ENCODE measurements at places on chromosomes 12 and 14.

- DNase-seq = no peak
Measured at GRCh38 chr12:54412786-54413185, 6.3 kb downstream of the ITGA5 start.

DNA sequence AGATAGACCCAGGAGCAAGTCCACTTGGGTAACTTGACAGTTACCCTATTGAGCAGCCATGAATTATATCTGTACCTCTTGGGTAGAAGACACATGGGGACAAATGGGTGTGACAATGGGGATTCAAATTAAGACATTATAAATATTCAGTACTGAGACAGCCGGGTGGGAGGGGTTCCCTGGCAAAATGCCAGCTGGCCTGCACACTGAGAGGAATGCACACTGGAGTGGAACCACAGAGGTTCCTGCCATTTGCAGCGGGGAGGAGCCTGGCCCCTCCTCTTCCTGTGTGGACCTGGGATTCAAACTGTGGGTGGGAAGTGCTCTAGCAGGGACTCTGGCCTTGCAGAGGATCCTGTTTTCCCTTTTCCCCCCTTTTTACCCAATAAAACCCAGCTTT lies 118.7 kb upstream of the CDKN3 start:
- no peak for DNase-seq

DNA sequence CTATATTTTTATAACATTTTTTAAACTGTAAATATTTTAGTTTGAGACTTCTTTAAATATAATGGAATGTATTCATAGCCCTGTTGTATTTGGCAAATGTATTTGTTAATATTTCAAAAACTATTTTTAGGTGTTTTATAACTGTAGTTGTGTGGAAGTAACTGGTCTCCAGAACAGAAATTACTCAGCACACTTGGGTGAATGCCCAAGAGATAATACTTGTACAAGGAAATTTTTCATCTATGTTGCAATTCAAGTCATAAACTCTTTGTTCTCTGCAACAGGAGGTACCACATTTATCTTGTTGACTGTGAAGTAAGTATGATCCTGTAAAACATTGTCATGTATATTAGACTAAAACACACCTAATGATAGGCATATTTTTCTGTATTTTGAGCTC lies 72.8 kb downstream of the SLCO1B3 start:
- DNase-seq = no peak

GRCh38 chr12:112380663-112381405 lies 1.4 kb downstream of the HECTD4 start:
- no peak for DNase-seq

- no peak for DNase-seq
Measured at GRCh38 chr12:63882844-63883243, 38.3 kb downstream of the SRGAP1 start.

GRCh38 chr12:5525783-5526367 lies 94.0 kb downstream of the NTF3 start:
- DNase-seq = no peak

DNA sequence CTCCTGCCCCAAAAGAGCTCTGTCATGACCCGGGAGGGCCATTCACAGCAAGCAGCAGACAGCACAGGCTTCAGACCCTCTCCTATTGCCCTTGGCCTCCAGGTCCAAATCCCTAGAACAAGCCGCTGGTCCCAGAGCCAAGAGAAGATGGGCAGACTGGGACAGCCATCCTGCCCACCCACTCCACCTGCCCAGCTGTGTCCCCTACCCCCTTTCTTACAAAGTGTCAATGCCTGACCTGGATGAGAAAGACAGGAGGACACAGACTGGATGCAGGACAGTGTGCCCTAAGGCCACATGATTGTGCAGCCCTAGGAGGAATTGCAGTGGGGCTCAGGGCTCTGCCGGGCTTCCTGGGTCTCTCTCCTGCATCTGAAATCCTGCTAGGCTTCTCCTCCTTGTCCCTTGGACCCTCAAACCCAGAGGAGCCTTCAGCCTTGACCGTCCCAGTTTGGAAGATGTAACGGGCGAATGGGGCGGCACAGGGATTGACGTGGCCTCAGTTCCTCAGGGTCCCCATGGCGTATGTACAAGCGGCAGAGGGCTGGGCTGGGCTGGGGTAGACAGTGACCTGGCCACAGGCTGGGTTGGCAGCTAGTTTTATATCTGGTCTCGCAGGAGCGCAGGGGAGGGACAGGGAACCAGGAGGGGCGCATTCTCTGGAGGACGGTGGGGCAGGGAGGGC lies 27.1 kb upstream of the BCDIN3D start:
- DNase-seq = no peak

DNA sequence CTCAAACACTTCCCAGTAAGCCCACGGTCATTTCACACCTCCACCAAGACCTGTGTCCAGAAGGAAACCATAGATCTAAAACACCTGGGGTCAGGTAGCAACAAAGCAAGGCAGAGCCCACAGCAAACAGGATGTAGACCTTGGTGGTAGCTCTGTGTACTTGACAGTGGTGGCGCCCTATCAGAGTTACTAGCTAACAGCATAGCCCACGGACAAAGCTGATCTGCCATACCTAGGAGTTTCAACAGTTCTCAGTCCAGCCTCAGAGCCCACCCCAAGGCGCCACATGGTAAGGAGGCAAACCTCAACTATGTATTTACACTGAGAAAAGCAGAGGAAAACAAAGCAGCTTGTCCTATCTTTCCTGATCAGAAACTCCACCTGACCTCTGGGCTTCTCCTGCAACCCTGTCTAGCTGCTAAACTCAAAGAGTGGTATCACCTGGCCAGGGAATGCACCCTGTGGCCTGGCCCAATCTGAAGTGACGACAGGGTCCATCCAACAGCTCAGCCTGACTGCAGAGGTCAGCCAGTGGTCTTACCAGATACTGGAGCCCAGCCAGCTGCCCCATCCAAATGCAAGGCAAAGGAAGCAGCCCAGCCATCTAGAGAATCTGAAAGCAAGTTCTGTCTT lies 46.3 kb downstream of the STON2 start:
- DNase-seq = no peak

DNA sequence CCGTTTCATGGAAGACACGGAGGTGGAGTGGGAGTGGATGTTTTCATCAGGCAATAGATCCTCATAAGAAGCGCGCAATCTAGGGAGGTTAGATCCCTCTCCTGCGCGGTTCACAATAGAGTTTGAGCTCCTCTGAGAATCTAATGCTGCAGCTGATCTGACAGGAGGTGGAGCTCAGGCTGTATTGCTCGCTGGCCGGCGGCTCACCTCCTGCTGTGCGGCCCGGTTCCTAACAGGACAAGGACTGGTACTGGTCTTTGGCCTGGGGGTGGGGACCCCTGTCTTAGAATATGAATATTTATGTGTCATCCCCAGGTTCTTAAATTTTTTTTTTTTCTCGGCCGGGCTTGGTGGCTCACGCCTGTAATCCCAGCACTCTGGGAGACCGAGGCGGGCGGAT lies 36.7 kb downstream of the PRICKLE1 start:
- no peak for DNase-seq

DNA sequence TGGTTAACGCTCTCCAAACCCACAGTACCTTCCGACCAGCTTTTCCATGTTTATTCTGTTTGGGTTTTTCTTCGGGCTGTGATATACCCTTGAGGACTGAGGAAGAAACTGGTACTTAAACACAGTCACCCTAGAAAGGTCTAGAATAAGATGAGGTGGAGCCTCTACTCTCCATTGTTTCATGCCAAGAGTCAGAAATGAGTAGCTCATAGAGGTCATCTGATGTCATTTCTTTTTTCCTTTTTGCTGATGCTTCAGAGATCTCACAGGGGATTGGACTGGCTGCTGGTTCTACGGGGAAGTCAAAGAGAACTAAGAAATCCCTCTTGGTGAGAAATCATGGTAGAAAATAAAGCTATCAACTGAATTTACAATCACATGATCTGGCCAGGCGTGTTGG lies 538.2 kb upstream of the TMEM132C start:
- DNase-seq = no peak

GRCh38 chr12:109893261-109893995 lies 6.6 kb upstream of the TCHP start:
- no peak for DNase-seq

DNA sequence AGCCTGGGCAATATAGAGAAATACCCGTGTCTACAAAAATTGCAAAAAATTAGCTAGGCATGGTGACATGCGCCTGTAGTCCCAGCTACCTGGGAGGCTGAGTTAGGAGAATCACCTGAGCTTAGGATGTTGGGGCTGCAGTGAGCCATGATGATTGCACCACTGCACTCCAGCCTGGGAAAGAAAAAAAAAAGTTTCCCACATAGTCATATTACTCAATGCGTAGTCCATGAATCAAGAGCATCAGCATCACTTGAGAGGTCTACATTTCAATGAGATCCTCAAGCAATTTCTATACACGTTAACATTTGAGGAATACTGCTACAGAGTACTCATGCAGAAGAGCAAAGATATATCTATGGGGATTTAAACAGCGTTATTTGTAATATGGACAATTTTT lies 5.2 kb upstream of the LRRC23 start:
- DNase-seq = no peak

- no peak for DNase-seq
Measured at GRCh38 chr12:124240493-124240892, 54.4 kb upstream of the RFLNA start.

- no peak for DNase-seq
Measured at GRCh38 chr12:89334548-89335169, 17.6 kb downstream of the DUSP6 start.

- no peak for DNase-seq
Measured at GRCh38 chr14:98915625-98916024, 356.4 kb downstream of the BCL11B start.

DNA sequence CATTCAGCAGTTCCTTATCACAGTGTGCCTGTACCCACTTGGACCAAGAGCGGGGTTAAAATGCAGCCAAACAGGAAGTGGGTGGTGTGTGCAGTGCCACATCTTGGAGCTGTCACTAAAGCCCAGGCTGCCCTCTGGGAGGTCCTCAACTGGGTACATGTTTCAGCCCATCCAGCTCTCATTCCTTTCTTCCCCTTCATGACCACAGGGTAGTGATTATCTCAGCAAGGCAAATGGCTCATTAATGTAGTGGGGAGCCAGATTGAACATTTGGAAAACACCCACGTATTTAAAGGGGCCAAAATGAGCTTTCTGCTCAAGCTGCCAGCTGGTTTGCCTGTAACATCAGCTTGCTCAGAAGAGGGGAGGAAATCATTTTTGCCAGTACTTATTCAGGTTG lies 210.8 kb upstream of the BTG1 start:
- no peak for DNase-seq

GRCh38 chr12:108832730-108833354 lies 24.5 kb downstream of the SSH1 start:
- no peak for DNase-seq

DNA sequence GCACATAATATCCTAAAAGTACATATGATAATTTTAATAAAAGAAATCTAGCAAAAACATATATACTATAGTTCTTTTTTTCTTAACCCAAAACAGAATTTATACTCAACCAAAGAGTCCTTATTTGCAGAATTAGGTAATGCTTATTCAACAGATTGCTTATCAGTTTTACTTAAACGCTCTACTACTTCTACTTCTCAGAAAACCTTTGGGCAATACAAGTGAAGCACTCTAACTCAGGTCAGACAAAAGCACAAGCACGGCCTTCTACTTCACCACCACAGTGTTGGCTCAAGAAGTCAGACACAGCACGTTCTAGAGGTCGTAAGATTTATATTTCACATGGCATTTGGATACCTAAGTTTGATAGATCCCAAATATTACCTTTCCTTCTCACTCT lies 29.2 kb downstream of the DICER1 start:
- DNase-seq = no peak

GRCh38 chr14:56816574-56817391 lies 6.5 kb upstream of the OTX2 start:
- DNase-seq = no peak

DNA sequence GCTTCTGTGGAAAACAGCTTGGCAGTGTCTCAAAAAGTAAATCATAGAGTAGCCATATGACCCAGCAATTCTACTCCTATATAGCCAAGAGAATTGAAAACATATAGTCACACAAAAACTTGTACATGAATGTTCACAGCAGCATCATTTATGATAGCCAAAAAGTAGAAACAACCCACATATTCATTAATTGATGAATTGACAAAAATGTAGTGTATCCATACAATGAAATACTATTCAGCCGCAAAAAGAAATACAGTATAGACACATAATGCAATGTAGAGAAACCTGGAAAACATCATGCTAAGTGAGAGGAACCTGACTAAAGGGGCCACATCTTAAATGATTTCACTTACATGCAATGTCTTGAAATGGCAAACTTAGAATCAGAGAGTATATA lies 326.6 kb downstream of the KCNH5 start:
- no peak for DNase-seq

DNA sequence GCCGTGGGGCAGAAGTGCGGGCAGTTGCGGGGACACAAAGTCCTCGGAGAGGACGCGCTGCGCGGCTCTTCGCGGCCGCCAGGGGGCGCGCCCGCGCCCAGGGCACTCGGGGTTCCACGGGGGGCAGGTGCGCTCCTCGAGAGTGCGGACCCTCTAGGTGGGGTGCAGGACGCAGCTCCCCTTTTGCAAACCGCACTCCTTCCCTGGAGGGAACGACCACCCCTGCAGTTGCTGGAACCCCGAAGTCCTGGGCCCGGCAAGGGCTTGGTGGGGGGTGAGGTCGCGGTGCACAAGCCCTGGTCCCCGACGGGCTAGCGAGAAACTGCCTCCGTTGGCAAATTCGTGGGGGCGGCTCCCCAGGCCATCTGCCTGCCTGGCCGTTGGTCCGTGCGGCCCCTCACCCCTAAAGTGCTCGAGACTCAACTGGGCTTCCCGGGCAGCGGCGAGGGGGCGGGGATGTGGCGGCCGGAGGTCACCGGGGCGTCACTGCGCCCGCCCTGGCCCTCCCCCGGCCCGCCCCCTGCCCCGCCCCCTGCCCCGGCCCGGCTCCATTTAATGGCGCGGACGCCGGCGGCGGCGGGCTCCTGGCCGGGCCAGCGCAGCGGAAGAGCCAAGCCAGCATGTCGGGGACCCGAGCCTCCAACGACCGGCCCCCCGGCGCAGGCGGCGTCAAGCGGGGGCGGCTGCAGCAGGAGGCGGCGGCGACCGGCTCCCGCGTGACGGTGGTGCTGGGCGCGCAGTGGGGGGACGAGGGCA lies at the start of gene ADSS1:
ADSS1 (plus strand) TSS at position 579 of the 756 bp plus-strand sequence; CDS start at position 621, 42 bp downstream.
- peak; percentile 92 for DNase-seq

DNA sequence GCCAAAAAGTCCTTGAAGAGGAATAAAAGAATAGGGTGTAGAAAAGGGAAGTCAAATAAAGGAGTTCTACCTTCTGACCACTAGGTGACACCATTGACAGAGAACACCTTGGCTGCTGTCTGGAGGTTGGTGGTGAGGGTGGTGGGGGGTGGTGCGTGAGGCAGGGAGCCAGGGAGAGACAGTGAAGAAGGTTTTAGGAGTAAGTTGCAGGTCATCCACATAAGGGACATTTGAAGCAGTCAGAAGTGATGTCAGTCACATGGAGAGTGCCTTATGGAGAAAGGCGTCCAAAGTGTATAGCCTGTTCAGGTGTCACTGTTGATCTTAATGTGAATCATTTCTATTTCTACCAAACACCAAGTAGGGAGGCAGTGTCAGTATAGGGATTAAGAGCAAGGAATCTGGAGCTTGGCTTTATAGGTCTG lies 279.3 kb upstream of the DDHD1 start:
- DNase-seq = peak; percentile 60

DNA sequence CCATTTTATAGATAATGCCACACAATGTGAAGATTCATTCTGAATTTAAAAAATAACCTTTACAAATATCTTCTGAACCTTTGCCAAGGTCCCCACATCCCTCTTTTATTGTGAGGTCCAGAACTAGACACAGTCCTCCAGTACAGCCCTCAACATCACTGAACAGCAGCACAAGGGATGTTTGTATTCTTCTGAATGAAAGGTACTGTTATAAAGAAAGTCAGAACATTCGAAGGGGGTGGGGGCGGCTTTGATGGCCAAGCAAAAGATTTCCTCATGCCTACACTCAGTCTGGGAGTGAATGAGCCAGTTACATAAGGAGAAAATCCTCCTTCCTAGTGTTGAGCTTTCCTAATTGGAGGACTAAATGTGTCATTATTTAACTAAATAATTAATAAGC lies 77.3 kb downstream of the PPM1A start:
- DNase-seq = no peak

All from GM10248 (cell line).